ENCODE measurements at places on chromosomes 7 and 10. TPM values are rescaled to one million over a fixed set of nuclear protein-coding genes. Genes with fewer than 3 reads are reported as not detected.

- no peak for DNase-seq
These were observed 93.0 kb upstream of the RSU1 start for GRCh38 chr10:16909961-16910792.

Gene CPED1
- 4.0 TPM for polyA plus RNA-seq

- DNase-seq: no peak
These were observed 1288.5 kb upstream of the AUTS2 start for GRCh38 chr7:68309806-68310205.

GRCh38 chr7:155294511-155294778 lies 3.2 kb upstream of the INSIG1 start:
- DNase-seq: no peak

Gene PALD1
- 5.6 TPM for polyA plus RNA-seq
